ENCODE measurements at places on chromosomes 11 and 22.
A peak's percentile ranks its signal among the peaks of the same experiment; 100 is the strongest.

DNA sequence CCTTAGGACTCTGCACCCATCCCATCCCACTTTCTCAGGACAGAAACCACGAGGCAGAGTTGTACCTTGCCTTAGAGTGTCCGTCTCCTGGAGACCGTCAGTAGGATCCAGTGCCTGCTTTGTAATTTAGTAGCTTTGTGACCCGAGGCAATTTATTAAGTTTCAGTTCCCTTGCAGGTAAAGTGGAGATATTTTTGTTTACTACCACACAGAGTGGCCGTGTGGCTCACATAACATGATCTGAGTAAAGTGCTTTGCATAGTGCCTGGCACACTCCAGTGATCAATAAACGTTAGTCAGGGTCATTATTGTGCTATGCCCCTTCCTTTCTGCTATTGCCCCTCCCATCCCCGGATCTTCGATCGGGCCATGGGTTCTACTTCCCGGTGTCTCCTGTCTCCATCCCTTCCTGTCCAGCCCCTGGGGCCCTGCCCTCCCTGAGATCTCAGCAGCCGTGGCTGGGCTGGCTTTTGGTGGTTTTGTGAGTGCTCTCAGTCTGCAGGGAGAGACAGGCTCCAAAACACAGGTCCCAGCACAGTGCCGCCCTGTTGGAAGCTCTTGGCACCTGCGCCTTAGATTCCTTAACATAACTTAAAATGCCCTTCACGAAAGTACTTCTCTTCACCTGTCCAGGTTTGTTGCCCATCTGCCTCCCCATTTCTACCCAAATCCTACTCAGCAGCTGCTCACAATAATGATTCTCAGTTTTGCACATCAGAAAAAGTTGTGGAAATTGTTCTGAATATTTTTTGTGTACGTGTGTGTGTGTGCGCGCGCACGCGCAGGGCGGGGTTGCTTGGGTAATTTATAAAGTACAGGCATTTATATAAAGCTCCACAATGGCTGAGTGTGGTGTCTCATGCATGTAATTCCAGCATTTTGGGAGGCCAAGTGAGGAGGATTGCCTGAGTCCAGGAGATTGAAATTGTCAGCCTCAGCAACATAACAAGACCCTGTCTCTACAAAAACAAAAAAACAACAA lies 753.7 kb downstream of the NTM start:
- DNase-seq: no peak

- DNase-seq: peak; percentile 42
These were observed 4.9 kb downstream of the STIM1 start for GRCh38 chr11:3860375-3860774.

- DNase-seq: no peak
These were observed 91.7 kb upstream of the SHISAL1 start for GRCh38 chr22:44404341-44405020.

DNA sequence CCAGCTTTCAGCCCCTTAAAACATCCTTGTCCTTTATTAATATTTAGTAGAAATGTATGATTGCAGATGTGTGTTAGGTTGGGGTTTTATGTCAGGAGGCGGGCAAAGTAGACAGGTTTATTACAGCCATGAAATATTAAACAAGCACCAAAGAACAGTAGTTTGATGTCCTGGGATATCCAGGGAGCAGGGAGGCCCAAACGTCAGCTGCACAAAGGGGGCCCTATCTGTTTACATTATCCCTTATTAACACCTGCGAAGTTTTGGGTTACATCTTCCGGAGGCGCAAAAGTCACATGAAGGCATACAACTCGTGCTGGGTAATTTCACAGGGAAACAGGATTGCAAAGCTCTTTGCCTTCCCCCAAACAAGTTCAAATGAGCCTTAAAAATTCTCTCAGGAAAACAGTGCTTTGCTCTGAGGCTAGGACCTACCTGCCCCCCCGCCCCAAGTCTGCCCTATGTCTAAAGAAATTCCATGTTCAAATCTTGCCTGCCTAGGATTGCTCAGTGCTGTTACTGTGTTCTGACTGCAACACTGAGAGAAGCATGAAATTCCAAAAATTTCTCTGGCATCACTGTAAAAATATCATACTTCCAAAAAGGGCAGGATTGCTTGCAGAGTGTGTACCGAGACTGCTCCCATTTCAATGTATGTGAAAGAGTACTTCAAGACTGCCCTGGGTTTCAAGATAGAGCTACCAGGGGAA lies 8.9 kb downstream of the MN1 start:
- DNase-seq: no peak

- no peak for DNase-seq
These were observed 87.4 kb downstream of the PKNOX2 start for GRCh38 chr11:125251956-125252355.

GRCh38 chr11:69000831-69001242 lies 12.2 kb downstream of the MRGPRF start:
- DNase-seq: no peak

- peak; percentile 18 for DNase-seq
These were observed 1.6 kb downstream of the SPTBN2 start for GRCh38 chr11:66727282-66728037.

GRCh38 chr11:104620991-104621390 lies 277.3 kb downstream of the CASP12 start:
- no peak for DNase-seq

GRCh38 chr11:41134971-41135370 lies 324.5 kb downstream of the LRRC4C start:
- DNase-seq: no peak

DNA sequence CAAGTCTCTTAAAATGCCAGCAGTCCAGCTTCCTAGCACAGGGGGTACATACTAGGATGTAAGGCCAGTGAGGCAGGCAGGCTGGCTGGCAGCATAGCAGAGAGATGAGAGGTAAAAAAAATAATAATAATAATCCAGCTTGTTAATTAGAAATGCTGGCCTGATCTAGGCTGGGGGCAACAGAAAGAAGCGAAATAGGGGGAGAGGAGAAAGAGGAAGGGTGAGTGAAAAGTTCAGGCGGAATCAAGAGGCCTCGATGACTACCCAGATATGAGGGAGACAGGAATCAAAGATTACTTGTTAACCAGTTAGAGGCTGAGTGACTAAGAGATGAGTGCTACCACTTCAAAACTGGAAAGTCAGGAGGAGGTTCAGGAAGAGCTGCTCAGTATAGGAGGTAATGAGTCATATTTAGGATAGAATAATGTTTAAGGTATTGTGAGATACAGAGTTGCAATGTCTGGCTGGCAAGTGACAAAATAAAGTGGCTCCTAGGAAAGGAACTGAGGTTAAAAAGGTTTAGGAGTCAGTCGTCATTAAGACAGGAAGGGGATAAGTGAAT lies 2.8 kb downstream of the ALKBH8 start:
- DNase-seq: no peak

GRCh38 chr11:73542175-73542574 lies 55.7 kb downstream of the FAM168A start:
- DNase-seq: no peak

- DNase-seq: no peak
These were observed 30.2 kb downstream of the HTR3B start for GRCh38 chr11:113934761-113935160.

DNA sequence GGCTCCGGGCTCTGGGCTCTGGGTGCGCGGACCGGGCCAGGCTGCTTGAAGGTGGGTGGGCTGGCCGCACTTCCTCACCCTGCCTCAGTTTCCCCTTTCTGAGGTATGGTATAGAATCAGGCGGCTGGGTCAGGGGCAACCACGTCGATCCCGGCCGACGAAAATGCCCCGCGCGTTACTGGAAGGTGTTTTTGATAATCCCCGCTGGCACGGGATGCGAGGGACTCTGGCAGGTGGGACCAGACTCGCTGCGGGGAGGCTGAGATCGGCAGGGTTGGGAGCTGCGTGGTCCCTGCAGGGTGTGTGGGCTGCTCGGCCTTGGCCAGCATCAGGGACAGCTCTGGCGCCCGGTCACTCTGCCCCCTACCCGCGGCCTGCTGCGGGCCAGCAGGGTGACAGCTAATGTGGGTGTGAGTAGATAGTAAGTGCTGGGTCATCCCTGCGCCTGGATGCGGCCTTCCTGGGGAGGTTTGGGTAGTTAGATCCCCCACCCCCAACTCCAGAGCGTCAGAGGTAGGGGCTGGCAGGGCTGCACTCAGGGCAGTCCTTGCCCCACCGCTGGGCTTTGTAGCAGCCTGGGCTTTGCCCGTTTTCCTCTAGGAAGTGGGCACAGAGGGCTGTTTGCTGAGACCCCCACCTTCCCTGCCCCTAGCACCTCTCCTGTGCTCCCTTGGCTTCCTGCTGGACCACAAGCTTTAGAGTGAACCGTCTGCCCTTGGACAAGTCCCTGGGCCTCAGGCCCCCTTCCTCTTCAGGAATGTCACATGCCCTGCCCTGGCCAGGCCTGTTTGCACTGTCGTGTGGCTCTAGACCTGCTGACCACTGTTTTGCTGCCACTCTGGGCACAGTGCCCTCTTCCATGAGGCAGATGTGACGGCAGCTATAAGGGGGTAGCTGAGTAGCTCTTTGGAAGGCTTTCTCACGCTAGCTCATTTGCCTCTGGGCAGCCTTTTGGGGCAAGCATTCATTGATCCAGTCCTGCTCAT lies 579 bp downstream of the TANGO2 start:
- peak; percentile 47 for DNase-seq

- no peak for DNase-seq
These were observed 61.9 kb downstream of the NRXN2 start for GRCh38 chr11:64661146-64661545.

GRCh38 chr11:104690241-104690640 lies 208.0 kb downstream of the CASP12 start:
- no peak for DNase-seq

- DNase-seq: no peak
These were observed 104.5 kb downstream of the RELT start for GRCh38 chr11:73480677-73481076.

GRCh38 chr11:1381793-1382425 lies 7.8 kb upstream of the BRSK2 start:
- DNase-seq: peak; percentile 47

DNA sequence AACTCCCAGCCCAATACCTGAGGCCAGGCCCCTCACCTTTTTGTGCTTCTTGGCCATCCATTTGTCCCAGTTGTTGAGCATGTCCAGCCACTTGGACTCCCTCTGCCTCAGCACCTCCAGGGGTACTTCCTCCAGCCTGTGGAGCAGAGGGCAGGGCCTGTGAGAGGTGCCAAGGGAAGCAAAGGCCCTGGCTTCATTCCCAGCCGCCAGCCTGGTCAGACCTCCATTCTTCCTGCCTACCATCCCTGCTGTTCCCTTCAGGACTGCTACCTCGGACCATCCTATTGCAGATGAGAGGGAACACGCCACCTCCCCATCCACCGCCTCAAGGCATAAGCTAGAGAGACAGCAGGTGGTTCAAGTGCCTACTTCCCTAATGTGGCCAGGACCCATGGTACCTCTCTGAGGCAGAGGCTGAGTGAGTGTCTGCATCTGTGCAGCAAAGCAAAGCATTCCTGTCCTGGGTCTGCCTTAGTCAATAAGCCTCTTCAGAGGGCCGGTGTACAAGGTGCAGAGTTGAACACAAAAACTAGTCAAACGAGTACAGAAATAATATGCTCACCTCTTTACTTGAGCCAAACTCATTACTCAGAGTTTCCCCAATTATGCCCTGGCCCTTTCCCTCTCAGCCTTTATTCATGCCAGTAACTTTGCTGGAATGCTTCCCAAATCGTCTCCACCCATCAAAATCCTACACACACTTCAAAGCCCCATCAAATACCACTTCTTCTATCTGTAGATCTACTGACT lies 15.4 kb upstream of the CASTOR1 start:
- no peak for DNase-seq

DNA sequence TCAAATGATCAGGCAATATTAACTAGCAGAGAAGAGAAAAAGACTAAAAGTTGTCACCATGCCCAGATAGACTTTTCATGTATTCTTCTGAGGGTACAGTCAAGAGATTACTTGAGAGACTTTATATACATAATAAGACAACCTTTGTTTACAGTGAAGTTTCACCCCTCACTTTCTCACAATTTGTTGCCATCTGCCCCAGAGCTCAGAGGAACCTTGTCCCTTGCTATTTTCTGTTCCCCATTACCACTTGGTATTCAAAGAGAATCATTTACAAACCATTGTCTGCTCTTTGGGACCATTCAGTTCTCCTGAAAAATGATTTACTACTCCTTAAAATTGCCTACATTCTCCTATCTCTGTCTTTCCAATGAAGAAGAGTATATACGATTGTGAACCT lies 544.6 kb downstream of the CNTN5 start:
- DNase-seq: no peak

DNA sequence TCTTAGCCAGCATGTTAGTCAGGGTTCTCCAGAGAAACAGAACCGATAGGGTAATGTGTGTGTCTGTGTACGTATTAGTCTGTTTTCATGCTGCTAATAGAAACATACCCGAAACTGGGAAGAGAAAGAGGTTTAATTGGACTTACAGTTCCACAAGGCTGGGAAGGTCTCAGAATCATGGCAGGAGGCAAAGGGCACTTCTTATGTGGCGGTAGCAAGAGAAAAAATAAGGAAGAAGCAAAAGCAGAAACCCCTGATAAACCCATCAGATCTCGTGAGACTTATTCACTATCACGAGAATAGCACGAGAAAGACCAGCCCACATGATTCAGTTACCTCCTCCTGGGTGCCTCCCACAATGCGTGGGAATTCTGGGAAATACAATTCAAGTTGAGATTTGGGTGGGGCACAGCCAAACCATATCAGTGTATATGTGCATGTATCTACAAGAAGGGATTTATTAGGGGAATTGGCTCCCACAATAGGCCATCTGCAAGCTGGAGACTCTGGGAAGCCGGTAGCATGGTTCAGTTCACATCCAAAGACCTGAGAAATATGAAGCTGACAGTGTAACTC lies 173.7 kb upstream of the NECTIN1 start:
- DNase-seq: no peak

DNA sequence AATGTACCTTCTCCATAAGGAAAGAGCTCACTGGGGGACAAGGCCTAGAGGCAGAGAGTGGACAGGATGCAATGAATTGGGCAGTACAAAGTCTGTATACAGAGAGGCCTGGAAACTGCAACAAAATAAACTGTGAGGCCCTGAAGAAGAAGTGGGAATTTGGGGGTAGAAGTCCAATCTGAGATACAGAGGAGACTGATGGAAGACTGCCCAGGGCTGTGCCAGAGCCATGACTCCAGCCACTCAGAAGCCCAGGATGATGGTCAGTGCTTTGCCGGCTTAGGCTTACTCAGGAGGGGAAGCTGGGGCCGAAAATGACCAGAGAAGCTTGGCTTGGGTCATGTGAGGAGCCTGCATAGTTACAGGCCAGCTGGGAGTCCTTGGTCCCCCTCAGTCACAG lies 5.7 kb downstream of the SAA4 start:
- no peak for DNase-seq

DNA sequence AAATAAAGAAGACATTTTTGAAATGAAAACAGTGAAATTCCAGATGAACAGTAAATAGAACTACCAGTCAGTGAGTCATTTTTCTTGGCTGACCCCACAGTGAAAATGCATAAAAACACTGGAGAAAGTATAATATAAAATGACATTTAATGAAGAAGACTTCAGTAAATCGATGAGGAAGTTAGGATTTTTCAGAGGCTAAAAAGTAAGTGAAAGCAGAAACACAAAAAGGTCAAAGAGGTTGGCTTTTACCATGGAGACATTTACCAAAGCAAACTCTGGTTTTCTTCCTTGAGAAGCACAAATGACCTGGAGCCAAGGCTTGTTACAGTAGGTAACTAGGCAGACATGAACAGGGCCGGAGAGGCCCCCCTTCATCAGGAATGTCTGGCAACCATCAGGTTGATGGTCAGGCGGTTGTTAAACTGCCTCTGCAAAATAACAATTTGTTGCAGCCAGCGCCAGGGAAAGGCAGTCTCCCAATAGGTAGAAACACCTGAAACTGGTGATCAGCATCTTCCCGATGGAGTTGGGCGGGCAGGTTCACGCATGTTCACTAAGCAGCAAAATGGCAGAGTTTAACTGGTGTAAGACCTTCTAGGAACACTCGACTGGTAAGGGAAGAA lies 16.7 kb upstream of the TMEM123 start:
- no peak for DNase-seq
